ENCODE measurements at places on chromosomes 2 and 18.

DNA sequence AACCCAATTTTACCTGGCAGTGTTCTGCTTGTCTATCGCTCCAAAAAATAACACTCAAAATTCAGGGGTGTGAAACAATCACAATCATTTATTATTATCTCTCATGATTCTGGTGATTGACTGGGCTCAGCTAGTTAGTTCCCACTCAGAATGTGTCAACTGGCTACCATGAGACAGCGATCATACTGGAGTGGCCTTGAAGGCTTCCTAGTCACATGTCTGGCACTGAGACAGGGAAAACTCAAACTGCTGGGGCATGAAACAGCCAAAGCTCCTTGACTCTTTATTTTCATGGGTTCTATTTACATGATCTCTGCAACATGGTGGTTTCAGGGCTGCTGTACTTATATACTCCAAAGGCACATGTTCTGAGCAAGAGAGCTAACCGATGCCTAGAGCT, 6.2 kb upstream of the ANXA4 start:
- no peak for DNase-seq

DNA sequence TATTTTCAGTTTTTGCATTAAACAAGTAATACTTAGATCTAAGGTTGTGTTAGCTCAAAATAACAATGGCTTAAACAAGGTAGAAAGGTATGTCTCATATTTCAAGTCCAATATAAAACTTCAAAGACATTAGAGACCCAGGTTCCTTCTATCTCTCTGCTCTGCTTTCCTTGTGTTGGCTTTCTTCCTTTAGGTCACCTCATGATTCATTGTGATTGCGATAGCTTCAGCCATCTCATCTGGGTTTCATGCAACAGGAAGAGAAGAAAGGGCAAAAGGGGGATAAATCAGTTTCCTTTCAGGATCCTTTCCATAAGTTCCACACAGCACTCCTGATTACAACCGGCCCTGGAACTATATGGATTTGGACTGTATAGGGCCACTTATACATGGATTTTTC, 16.0 kb upstream of the TBR1 start:
- no peak for DNase-seq

DNA sequence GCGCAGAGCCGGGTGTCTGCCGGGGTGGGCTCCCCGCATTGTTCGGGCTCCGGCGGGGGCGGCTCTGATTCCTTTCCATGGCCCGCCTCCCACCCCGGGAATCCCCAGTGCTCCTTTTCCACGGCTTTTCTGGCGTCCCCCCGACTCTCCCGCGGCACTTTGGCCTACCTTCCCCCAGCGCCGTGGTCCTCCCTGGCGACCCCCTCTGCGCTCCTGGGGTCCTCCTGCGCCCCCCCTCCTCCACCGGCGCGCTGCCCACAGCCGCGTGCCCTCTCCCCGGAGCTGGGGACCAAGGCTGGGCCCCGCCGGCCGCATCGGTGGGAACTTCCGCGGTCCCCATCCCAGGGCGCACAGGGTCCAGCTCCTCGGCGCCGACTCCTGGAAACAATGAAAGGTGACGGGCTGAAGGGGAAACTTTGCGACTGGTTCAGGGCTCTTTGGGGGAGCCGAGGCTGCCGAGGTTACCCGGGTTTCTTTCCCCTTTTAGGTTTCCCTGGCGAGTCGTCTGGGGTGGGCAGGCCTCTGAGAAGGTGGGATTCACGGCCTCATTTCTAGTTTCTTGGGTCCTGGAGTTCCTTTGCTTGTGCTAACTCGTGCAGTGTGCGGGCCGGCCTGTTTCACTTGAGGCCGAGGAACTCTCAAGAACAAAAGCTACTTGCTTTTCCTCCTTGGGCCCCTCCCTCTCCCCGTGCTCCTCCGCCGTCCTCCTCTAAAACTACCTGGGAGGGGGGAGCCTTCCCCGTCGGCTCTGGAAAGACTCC, 2.2 kb downstream of the TGIF1 start:
- peak; percentile 54 for DNase-seq

DNA sequence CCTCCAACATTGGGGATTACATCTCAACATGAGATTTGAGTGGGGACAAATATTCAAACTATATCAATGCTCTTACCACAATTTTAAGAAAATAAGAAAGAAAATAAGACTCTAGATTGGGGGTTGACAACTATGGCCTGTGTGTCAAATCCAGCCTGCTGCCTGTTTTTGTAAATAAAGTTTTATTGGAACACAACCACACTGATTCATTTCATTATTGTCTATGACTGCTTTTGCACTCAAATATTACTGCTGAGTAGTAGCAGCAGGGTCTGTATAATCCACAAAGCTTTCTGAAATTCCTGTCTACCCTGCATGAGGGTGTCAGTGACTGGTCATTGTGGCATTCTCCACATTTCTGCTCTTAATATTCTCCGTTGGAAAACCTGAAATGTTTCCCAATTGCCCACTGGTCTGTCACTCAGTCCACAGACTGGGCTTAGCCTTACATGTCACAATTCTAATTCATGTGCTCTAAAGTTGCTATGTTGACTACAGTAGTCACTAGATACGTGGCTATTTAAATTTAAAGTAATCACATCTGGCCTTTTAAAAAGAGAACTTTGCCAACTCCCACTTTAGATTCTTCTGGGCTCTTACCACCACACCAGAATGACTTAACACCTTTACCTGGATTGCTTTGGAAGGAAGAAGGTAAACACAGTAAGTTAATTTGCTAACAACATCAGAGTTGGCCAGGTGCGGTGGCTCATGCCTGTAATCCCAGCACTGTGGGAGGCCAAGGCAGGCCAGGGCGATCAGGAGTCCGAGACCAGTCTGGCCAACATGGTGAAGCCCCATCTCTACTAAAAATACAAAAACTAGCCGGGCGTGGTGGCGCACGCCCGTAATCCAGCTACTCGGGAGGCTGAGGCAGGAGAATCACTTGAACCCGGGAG, 86.9 kb downstream of the CLHC1 start:
- no peak for DNase-seq

GRCh38 chr2:38153476-38154135, 77.7 kb upstream of the CYP1B1 start:
- peak; percentile 46 for DNase-seq

DNA sequence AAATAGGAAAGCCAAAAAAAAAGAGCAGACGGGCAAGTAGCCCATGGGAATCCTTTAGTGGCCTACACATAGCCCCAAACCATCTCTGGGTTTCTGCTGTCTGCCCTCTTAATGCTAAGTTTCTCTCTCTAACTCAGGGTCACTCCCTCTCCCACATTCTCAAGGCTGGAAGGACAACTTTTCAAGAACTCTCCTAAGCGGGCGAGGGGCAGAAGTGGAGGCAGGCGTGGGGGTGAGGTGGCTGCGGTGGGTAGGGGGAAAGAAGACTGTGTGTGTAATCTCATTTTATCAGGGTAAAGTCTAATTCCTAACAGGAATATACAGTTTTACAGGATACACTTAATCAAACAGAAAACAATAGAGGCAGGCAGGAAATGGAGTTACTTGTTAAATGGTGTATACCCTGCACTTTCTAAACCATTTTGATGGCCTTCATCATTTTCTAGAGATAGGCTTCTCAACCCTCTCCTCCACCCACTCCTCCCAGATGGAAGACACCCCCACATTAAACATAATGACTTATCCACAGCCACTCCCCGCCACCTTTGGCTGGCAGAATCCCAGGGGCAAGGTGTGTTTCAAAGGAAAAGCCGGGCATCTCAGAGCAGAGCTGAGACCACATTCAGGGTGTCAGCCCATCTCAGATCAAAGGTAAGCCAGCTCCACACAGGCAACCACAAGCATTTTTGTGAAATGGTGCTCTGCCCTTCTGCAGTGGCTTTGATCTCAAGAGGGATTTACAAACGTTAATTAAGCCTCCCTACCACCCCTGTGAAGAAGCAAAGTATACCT, 6.8 kb downstream of the SMAD7 start:
- DNase-seq: no peak

DNA sequence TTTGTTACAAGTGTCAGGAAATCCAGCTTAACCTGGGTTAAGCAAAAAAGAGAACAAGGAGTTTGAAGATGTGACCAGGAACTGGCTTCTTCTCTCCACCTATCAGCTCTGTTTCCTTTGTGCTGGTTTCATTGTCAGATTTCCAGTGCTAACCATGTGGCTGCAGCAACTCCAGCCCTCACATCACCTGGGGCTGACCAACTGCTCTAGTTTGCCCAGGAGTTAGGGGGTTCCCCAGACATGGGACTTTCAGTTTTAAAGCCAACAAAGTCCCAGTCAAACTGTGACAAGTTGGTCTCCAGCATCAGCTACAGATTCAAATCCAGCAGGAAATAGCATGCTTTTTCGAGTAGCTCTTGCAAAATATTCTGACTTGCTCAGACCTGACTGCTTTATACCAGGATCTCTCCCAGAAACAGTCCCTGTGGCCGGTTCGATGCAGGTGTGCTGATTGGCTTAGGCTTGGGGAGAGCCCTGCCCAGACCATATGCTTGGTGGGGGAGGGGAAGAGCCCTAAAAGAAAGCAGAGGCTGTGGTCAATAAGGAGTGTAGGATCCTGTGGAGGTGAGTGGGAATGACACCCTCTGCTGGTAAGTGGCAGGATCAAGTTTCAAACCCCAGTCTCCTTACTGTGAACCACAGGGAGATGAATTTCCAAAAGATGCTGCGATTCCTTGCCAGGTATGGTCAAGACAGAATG, 49.5 kb downstream of the KCNE4 start:
- peak; percentile 31 for DNase-seq

- no peak for DNase-seq
Measured at GRCh38 chr2:55119711-55120487, 69.6 kb upstream of the RTN4 start.

DNA sequence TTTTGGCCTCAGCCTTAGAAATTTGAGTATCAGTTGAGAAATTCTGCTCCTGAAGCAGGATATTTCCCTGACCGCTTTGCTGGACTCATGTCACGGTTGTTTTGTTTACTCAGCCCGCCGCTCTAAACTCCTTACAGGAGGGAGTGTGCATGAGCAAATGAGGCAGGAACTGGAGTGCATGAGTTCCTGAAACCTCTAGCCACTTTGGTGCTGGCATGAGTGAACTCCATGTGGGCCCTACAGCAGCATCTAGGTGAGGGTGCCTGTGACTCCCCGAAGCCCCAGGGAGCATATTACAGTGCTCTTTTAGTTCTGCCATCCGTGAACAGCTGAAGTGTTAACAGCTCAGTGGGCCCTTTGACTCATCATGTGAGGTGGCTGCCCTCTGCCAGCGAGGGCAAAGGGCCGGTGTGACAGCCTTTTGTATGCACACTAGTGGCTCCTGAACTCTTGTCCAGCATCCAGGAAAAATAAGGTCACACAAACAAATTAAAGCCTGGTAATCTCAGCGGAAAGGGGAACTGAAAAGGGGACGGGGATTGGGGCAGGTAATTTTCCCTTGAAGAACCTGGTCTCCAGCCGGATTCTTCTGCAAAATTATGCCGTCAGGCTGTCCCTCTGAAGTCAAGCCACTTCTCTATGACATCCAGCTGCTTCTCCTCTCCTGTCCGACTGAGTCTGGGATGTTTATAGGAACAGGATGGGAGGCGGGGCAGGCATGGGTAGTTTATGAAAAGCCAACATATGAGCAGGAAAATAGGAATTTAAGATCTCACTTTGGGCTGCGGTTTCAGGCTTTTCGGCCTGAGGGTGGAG, 1668.7 kb downstream of the SUCLG1 start:
- no peak for DNase-seq

DNA sequence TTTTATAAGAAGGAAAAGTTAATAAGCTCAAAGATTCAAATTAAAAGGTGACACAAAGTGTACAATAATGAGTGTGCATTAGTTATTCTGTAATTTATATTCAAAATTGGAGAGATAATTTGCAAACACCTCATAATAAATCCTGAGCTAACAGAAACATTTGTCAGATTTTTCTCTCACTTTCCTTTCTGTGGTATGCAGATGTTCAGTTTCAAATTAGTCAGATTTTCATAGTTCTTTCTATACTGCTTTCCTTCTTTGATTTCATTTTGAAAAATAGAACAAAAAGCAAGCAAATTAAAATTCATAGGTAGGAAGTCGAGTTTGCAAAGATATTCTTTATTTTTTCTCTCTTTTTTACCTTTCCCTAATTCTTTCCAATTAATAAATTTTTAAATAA, 1420.1 kb upstream of the NXPH2 start:
- DNase-seq: no peak

DNA sequence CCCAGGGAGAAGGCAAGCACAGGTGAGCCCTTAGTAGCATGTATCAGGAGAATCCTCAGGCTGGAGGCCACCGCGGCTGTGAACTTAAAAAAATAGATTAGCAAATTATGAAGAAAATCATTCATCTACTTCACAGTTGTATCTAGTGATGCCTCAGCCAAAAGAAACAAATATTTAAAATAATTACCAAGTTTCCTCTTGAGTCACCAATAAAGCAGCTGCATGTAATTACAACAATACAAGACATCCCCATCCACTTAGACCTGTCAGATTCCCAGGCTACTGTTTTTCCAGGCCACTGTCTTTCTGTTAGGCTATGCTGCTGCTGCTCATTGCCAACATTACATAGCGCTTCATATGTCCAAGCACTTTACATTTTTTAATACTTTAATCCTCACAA, 54.6 kb upstream of the PHLPP1 start:
- DNase-seq: no peak

GRCh38 chr2:10196948-10197696, 74.6 kb downstream of the RRM2 start:
- DNase-seq: no peak

GRCh38 chr2:200199576-200200263, 106.8 kb upstream of the SPATS2L start:
- peak; percentile 8 for DNase-seq

GRCh38 chr2:20594957-20595356, 55.9 kb downstream of the HS1BP3 start:
- DNase-seq: no peak

DNA sequence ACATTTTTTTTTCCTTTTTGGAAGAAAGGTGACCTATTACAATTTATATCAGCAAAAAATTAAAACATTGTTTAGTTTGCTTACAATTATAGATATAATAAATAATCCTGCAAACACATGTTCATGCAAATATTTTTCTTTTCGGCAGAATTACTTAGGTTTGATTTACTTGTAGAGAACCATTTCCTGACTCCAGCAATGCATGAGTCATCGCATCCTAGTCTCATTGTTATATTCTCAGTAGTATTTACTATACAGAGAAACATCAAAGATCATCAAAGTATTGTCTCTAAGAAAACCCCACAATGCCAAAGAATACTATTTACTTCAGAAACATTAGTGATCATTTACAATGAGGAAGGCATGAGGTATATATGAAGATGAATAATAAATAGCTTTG, 40.4 kb upstream of the MTIF2 start:
- no peak for DNase-seq

DNA sequence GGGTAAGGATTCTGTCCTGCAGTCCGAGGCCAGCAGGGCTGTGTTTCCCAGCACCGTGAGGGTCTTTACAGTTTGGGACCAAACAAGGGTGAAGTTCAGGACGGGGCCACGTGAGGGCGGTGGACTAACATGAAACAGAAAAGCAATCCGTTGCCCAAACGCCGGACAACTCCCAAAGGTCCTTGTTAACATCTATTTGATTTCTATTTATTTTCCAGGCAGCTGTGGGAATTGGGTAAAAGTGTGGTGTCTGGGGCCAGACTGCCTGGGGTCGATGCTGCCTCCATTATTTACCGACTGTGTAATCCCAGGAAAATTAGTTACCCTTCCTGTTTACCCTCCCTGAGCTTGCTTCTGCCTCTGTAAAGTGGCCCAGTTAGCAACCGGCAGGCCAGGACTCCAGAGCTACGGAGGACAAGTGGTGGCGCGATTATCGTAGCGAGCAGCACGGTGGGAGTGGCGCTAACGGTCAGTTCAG, 66.3 kb upstream of the TCF7L1 start:
- peak; percentile 75 for DNase-seq

- DNase-seq: no peak
Measured at GRCh38 chr2:197982565-197982964, 178.2 kb downstream of the PLCL1 start.

GRCh38 chr2:127623388-127624319, 22.3 kb upstream of the GPR17 start:
- no peak for DNase-seq

All from hematopoietic multipotent progenitor cell treated with erythropoietin and hydrocortisone succinate and interleukin-3 and kit ligand, for 8 days (in vitro differentiated cells).